ENCODE measurements at places on chromosomes 3 and 15.
A peak's percentile ranks its signal among the peaks of the same experiment; 100 is the strongest.

GRCh38 chr15:38894243-38894948 is 329.8 kb upstream of the RASGRP1 start:
- H3K4me3 ChIP-seq, result no peak overlapping the region
- peaks cover 6% of the 10 kb centered on the region for H3K36me3 ChIP-seq
- no peak for DNase-seq
- H3K4me1 ChIP-seq, result no peaks in the 10 kb centered on the region

DNA sequence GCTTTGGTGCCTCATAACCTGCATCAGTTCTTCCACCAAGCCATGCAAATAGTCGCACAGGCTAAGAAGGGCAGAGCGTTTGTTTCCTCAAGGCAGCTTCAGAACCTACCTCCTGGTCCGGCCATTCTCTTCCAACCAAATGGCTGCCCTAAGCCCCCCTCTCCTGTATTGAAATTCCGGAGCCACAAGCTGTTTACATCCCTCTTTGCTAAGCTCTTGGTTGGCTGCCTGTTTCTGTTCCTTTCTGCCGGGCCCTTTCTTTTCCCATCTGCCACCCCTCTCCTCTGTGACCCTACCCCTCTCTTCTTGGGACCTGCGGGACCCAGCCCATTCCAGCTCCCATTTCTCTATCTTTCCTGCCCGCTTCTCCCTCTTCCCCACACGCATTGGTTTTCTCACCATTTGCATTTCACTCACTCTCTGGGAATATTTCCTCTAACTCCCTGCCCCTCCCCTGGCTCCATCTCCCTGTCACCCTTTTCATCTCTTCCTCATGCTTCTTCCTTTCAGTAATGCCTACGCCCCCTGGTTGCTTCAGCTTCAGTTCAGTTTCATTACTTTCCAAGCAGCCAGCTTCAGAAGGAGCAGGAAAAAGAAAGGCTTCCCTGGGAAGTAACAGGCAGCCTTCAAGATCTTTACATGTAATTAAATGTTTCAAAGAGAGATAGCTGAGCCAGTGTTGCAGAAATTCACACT is 113.5 kb downstream of the RAB11A start:
- peak overlapping the region; percentile 40 for H3K4me3 ChIP-seq
- H3K27ac ChIP-seq, result no peak overlapping the region
- H3K27me3 ChIP-seq, result peaks cover 2% of the 10 kb centered on the region
- no peak for DNase-seq
- H3K36me3 ChIP-seq, result no peaks in the 10 kb centered on the region
- H3K4me1 ChIP-seq, result peaks cover 28% of the 10 kb centered on the region

DNA sequence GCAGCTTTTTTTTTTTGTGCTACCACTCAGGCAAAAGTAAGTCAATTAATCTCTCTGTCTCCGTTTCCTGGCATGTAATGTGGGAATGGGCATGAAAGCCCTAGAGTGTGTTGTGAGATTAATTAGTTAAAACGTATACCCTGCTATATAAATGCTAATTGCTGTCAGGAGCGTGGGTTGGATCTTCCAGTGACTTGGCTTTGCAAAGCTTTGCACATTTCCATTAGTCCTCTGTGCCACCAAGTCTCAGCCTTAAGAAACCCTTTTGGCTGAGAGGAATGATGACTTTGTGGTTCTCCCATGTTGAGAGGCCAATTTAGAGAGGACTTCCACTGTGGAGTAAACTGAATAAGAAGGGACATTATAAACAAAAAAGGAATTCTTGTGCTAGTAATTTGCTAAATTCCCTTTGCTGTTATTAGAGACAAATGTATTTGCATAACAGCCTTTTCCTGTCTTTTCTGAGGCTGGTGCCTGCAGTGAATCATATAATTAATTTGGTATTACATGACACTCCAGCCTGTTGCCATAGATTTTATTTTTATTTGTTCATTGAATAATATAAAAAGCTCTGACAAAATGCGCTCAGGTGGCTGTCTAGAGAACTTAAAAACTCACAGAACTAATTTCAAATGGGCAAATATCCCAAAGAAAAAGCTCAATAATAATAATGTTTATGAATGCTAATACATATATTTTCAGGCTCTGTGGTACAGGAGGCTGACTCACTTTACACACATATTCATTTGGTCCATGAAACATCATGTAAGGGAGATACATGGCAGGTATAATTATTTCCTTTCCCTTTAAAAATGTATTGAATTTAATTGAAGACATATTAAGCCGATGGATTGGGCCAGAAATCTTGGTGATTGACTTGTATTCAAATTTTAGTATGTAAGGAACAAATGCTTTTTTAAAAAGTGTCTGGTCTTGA is 82.7 kb downstream of the IL1RAP start:
- H3K27ac ChIP-seq, result no peak overlapping the region
- peaks cover 3% of the 10 kb centered on the region for H3K27me3 ChIP-seq
- H3K4me3 ChIP-seq, result no peak overlapping the region

GRCh38 chr3:33128706-33129105 is 14.9 kb downstream of the CRTAP start:
- no peak overlapping the region for H3K4me3 ChIP-seq
- no peak for DNase-seq
- H3K27me3 ChIP-seq, result no peaks in the 10 kb centered on the region
- no peak overlapping the region for H3K27ac ChIP-seq
- H3K36me3 ChIP-seq, result no peaks in the 10 kb centered on the region
- no peaks in the 10 kb centered on the region for H3K4me1 ChIP-seq

DNA sequence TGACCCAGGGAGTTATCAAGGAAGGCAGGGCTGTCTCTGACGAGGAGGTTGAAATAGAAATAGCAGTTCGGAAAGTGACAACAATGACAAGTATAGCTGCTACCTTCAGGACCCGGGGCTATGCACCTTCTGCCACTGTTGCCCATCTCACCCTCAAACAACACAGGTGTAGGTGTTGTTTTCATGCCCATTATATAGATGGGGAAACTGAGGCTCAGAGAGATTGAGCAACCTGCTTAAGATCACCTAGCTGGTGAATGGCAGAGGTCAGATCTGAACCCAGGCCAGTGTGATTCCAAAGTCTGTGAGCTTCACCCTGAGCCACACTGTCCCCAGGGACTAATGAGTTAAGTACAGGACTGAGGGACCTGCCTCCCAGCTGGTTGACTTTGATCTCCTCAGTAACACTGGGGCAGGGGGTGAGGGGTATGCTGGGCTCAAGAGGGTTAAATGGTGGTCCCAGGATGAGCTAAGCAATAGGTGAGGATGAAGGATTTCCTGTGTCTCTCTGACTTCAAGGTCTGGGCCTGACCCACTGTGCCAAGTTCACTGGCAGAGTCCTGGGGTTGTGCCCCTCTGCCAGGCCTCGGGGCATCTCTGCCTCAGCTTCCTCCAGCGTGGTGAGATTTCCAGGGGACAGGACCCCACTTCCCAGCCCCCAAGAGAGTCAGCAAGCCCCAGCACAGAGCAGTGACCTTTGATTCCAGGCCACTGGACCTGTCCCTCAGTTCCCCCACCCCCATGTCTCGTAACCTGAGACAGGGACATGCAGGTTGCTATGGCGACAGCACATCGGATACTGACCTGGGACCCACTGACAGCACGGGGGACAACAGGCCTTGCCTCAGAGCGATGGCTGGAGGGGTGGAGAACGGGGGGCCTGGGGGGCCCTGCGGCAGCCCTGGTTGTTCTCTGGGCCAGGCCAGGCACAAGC is 35.0 kb downstream of the ATP2B2 start:
- peak; percentile 68 for DNase-seq
- H3K27me3 ChIP-seq, result peaks cover 2% of the 10 kb centered on the region
- no peaks in the 10 kb centered on the region for H3K36me3 ChIP-seq
- peak overlapping the region; percentile 88 for H3K27ac ChIP-seq
- H3K4me1 ChIP-seq, result peaks cover 58% of the 10 kb centered on the region

- no peak for DNase-seq
- H3K27ac ChIP-seq, result no peak overlapping the region
- no peaks in the 10 kb centered on the region for H3K36me3 ChIP-seq
- peaks cover 5% of the 10 kb centered on the region for H3K4me1 ChIP-seq
- H3K27me3 ChIP-seq, result no peaks in the 10 kb centered on the region
These were observed 190.7 kb downstream of the MAGI1 start for GRCh38 chr3:65848024-65848423.

DNA sequence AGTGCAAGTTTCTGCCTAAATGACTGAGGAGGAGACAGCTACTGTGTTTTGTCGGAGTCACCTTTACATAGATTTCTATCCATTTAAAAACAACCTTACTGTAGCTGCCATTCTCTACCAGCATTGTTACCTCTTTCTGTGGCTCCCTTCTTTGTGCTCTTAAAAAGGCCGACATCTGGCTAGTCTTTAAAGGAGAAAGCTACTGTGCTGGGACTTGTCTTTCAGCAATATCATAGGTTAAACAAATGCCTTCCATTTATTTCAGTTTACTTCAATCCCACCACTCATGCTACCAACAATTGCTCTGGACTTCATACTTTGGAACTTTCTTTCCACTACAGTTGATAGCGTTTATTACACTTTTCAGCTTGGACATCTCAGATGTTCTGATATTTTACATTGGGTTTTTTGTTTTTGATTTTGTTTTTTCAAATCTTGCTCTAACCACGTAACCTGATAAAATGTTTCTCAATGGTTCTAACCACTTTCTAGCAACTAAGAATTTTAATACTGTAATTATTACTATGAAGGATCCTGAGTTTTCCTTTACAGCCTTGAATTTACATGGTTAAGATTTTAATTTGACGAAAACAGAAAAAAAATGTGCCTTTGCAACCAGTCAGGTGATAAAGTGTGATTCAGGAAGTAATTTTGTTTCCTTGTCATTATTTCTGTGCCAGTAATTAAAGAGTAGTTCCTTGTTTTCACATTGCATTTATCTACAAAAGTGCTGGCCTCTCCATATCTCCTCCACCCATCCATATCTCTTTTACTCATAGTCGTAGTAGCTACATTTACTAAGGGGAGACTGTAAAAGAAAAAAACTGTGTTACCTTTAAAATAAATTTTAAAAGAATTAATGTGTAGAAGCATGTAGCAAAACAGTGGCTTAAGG is 1.3 kb upstream of the CBLB start:
- peaks cover 7% of the 10 kb centered on the region for H3K27me3 ChIP-seq
- peak overlapping the region; percentile 96 for H3K4me3 ChIP-seq
- DNase-seq, result no peak
- peaks cover 5% of the 10 kb centered on the region for H3K36me3 ChIP-seq
- H3K4me1 ChIP-seq, result peaks cover 11% of the 10 kb centered on the region

- no peak overlapping the region for H3K4me3 ChIP-seq
- H3K4me1 ChIP-seq, result no peaks in the 10 kb centered on the region
- no peaks in the 10 kb centered on the region for H3K36me3 ChIP-seq
- H3K27me3 ChIP-seq, result no peaks in the 10 kb centered on the region
These were observed 69.0 kb downstream of the SLMAP start for GRCh38 chr3:57825116-57825515.

DNA sequence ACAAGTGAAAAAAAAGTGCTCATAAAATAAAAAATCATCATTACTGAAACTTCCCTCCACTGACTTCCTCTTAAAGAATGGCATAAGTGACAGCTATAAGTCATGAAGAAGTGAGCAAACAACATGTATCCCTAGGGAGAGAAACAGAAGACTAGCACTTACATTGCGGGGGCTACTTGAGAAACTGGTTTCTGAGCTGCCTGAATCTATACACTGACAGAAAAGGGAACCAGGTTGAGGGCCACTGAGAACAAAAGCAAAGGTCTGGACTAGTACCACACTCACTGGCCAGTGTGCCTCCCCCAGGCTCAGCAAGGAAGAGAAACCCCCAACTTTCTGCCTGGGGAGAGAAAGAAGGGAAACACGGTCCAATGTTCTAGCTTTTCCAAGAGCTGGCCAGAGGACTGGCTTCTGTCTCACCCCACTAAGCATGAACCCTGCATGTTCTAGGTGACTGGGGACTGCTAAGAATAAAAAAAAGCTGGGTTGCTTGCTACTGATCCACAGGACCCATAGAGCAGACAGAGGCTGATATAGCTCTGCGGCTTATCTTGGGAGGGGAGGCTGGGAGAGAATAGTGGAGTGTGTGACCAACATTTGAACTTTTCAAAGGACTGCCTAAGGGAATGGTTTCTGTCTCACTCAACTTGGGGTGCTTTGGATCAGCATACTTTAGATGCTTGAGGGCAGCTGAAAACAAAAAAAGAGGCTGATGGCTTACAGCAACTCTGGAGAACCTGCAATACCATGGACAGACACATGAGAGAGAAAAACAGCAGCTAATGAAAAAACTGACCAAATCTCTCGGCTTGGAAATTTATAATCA is 8.1 kb downstream of the RAD18 start:
- H3K4me1 ChIP-seq, result peaks cover 21% of the 10 kb centered on the region
- no peaks in the 10 kb centered on the region for H3K36me3 ChIP-seq
- H3K27me3 ChIP-seq, result no peaks in the 10 kb centered on the region
- no peak overlapping the region for H3K4me3 ChIP-seq

GRCh38 chr3:59150039-59150438 is 100.2 kb upstream of the CFAP20DC start:
- H3K27ac ChIP-seq, result no peak overlapping the region
- no peaks in the 10 kb centered on the region for H3K27me3 ChIP-seq
- H3K4me3 ChIP-seq, result no peak overlapping the region
- no peaks in the 10 kb centered on the region for H3K4me1 ChIP-seq
- H3K36me3 ChIP-seq, result peaks cover 5% of the 10 kb centered on the region

GRCh38 chr3:172319595-172319994 is 128.7 kb downstream of the GHSR start:
- no peak overlapping the region for H3K27ac ChIP-seq
- H3K4me1 ChIP-seq, result peaks cover 20% of the 10 kb centered on the region
- H3K4me3 ChIP-seq, result no peak overlapping the region
- H3K27me3 ChIP-seq, result peaks cover 11% of the 10 kb centered on the region

- H3K27me3 ChIP-seq, result peaks cover 10% of the 10 kb centered on the region
- H3K27ac ChIP-seq, result no peak overlapping the region
These were observed 22.4 kb upstream of the CORO2B start for GRCh38 chr15:68556139-68556990.

- H3K27me3 ChIP-seq, result peaks cover 25% of the 10 kb centered on the region
- DNase-seq, result peak; percentile 48
- peak overlapping the region; percentile 81 for H3K4me3 ChIP-seq
- H3K27ac ChIP-seq, result no peak overlapping the region
- peaks cover 35% of the 10 kb centered on the region for H3K4me1 ChIP-seq
These were observed 6.0 kb downstream of the WNT5A start for GRCh38 chr3:55480911-55481743.

GRCh38 chr3:10948326-10948725 is 44.2 kb upstream of the SLC6A1 start:
- H3K27ac ChIP-seq, result no peak overlapping the region
- H3K4me1 ChIP-seq, result no peaks in the 10 kb centered on the region
- no peak for DNase-seq
- peaks cover 2% of the 10 kb centered on the region for H3K27me3 ChIP-seq

DNA sequence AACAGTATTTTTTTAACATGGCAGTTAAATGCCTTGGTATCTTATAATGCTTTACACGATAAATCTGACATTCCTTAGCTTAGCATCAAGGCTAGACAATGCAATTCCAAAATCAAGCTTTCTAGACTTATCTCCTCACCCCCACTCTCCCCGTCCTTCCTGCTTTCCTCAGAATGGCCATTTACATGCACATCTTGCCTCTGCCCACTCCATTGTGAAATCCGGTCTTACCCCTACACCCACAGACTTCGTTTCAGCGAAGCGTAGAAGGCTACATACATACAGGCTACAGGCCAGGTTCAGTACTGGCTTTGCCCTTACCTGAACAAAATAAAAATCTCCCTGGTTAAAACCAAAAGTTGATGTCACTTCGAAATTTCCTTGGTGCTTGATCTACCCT is 58.6 kb upstream of the SLC12A8 start:
- no peaks in the 10 kb centered on the region for H3K27me3 ChIP-seq
- no peak overlapping the region for H3K27ac ChIP-seq
- no peak for DNase-seq
- peaks cover 5% of the 10 kb centered on the region for H3K36me3 ChIP-seq
- no peak overlapping the region for H3K4me3 ChIP-seq
- no peaks in the 10 kb centered on the region for H3K4me1 ChIP-seq
